ENCODE measurements at places on chromosomes 5 and 9.

GRCh38 chr5:62375627-62376026 is 28.1 kb downstream of the DIMT1 start:
- DNase-seq: no peak

DNA sequence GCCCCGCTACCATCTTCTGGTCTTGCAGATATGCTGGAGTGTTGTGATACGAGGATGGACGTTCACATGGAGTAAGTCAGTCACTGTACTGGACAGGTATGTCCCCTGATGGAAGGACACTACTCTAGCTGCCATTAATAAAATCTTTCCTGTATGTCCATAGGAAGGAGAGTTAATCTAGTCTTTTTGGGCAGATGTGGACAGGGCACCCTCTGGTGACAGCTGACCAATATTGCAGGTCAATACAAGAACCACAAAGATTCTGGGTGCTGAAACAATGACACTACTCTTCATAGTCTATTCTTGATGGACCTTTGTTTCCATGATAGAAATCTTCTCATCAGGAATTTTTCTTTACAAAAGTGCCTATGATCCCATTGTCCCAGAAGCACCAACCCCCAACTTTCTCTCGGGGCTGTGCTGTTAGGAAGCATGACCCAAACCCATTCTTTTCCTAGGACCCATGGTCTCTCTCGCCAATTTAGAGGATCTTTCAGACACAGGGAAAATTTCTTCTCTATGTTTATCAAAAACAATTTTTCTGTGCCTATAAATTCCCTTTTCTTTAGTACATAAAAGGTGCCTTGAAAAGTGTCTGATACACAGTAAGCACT is 376.9 kb downstream of the DTWD2 start:
- DNase-seq: no peak

DNA sequence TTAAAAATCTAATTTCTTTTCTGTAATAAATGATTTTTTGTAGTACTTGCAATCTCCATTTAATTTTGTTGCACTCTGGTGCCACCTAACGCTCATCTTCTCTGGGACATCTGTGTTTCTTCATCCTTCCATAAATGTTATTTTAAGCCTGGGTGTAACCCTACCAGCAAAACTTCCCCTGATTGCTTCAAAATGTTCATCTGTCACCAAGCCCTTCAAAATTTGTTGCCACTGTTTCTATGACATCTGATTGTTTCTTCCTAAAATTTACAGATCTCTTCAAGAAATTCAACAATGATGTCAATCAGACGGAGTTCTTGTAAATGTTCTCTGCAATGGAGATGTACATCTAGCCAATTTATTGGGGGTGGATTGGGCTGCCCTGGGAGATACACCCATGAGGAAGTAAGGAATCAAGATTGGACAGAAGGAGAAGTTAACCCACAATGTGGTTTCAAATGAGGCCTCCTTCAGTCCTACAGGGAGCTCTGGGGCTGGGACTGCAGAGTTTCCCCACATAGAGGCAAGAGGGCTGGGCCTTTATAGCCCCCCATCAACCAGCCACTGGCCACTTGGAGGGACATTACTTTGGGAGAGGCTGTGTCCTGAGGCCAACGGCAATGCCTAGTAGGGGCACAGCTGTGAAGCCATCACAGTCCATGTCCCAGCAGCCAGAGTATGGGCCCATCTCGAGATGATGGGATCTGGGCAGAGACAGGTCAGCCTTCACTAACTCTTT is 23.3 kb downstream of the MCTP1 start:
- no peak for DNase-seq

GRCh38 chr9:70534471-70534870 is 120.0 kb upstream of the KLF9 start:
- no peak for DNase-seq

GRCh38 chr5:5497152-5497788 is 74.8 kb downstream of the ICE1 start:
- no peak for DNase-seq

All from AG04450 (cell line).